ENCODE measurements at places on chromosomes 11 and 22.

DNA sequence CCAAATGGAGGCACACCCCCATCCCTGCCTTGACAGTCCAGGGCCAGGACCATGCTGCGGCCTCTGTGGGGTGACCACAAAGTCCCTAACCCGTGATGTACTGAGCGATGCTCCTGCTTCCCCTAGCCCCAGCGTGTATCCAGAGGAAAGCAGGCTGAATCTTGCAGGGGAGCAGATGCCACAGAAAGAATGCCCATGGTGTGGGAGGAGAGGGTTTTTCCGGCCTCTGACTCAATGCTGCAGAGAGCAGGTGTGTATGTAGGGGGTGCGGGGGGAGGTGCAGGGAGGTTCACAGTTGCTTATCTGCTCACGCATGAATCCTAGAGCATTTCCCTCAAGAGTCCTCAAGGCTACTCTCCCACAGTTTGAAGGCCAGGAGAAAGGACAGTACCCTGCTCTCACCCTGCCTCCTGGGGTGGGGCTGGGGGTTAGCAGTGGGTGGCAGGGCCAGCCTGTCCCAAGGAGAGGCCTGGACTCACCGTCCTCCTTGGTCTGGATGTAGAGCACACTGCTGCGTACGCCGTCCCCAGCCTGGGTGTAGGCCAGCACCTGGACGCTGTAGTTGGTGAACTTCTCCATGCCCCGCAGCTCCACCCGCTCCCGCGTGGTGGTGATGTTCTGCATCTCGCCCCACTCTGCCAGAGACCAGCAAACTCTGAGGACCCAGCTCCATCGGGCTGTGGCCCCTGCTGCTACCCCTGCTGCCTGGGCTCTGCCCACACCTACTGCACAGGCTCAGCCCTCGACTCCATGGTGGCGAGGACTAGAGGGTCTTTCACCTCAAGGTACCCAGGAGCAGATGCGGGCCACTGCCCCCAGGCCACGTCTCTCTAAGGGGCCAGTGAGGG is 130.8 kb downstream of the CEP164 start:
- DNase-seq: no peak

DNA sequence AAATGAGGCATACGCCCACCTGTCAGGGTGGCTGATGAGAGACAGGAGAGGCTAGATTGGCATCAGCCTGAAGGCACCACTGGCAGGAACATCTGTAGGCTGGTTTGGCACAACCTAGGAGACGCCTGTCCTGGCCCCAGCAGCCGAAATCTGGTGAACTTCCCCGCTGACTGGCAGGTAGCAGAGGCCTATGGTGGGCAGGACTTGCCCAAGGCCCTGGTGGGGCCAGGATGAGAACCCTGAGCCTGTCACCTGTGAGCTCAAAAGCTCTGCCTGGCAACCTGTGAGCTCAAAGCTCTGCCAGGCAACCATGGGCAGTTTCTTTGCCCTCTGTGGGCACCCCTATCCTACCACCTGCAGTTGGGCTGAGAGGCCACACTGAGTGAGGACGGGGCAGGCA is 2.5 kb downstream of the DERL3 start:
- no peak for DNase-seq

DNA sequence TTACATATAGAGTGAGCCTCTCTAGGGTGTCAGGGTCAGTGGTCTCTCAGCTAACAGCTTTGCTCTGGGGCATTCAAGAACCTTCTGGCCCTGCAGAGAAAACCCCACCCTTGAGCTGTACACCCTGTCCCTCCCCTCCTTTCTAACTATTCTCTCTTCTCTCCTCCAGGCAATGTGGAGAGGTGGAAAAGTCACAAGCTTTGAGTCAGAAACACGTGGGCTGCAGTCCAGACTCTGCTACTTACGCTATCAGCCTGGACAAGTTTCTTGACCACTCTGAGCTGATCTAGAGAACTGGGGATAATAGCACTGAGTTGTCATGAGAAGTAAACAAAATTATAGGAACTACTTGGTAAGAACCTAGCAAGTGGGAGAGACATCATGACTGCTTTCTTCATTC is 10.7 kb upstream of the FAM83F start:
- DNase-seq: no peak

DNA sequence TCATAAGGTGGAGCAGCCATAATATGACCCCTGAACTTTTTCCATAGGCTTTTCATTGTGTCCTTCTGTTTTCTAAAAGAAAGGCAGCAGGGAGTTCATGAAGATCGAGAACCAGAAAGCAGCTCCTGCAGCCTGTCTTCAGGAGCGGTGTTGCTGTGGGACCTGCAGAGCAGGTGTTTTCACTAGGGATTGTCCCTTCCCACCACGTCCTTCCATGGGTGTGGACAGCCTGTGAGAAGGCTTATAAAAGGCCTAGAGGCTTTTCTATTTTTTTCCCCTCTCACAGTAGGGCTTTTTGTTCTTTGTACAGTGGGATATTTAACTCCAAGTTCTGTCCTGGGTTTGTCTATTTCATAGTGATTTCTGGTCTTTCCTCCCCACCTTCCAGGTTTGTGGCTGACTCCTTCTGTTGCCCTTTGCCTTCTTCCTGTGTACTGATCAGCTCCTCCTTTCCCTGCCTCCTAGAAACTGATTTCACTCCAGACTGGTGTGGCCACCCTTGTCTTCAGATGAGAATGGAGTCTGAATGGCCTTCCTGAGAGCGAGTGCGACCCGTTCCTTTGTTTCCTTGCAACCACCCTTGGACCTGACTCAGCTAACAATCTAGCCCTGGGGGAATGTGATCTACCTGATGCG is 10.1 kb downstream of the MRPL16 start:
- no peak for DNase-seq

- no peak for DNase-seq
Observed at GRCh38 chr22:23384431-23384830, 195.7 kb downstream of the IGLL1 start.

DNA sequence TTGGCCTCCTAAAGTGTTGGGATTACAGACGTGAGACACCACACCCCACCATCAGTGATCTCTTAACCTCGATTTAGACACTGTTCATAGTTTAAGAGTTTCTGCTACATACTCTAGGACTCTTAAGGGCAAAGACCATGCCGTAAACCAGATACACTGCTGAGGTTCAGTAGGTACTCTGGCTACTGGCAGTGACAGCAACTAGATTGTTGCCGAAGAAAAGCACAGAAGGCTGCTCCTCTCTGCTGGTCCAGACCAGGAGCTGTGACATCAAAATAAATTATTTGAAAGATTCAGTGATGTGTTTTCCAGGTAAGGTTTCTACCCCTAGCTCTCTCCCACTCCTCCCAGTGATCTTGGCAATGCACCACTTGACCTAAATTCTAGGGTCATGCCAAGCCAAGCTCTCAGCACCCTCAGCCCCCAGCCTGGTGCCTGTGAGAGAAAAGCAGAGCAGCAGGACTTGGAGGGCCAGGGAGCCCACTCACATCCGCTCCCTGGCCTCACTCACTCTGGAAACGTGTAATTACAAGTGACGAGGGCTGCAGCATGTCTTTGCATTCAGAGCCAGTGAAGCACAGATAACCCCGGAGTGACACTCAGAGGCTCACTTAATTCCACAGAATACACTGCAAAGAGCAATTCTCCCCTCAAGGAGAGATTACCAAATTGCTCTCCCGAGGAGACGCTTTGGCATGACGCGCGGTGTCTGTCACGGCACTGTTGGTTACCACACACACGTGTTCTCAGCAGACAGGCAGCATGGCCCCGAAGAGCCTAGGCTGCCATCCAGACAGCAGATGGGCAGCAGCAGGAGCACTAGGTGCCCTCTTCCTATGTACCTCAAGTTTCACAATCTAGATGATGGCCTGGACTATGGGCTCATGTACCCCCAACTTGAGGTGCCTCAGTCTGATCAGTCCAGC is 96.9 kb upstream of the PITPNB start:
- no peak for DNase-seq

- DNase-seq: no peak
Observed at GRCh38 chr11:102793677-102794290, 4.2 kb downstream of the MMP1 start.

DNA sequence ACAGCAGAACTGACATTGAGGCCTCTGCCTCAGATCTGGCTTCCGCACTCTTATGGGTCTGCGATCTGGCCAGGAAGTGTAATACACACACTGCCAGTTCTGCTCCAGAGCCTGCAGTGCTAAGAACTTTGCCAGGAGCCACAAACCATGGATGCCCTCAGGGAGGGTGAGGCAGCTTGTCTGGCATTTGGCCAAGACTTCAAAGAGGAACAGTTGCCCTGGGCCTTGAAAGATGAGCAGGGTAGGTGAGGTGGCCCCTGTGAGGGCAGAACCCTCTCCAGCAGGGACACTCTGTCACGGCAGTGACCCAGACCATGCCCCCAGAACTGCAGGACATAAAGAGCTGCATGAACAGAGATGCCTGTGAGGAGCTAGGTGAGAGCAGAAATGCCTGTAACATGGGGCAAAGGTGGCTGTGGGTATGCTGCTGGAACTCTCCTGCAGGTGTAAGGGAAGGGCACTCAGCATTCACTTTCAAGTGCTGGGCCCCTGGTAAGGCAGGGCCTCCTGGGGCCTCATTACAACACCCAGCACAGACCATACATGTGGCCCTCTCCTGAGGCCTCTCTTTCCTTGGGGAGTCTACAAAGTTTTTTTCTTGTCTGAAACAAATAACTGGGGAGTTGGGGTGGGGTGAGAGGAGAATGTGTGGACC is 47.3 kb downstream of the NEU3 start:
- DNase-seq: no peak

- peak; percentile 25 for DNase-seq
Observed at GRCh38 chr11:120210626-120211521, at the start of gene OAF. OAF (plus strand) TSS chr11:120211032; CDS start chr11:120211280, 248 bp downstream.

GRCh38 chr11:67468456-67468758 is 644 bp downstream of the TMEM134 start:
- DNase-seq: no peak

DNA sequence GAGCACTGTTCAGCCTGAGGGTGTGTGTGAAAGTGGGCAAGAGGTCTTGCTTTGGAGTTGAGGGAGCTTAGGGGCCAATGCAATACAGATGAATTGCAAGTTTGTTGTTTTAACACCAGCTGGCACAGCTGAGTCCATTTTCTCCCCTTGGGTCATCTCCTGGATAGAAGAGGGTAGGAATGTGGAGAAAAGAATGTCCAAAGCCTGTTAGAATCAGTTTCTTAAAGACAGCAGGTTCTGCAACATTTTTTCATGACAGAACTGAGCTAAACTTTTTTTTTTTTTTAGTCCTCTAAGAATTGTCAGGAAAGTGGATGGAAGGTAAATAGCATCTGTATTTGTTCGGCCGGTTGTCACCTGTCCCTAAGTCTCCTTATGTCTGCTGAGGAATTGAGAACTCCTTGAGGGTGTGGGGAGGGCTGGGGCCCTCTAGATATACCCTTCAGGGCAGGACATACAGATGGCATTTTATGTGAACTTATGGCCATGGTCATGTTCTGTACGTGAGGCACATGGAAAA is 211.1 kb upstream of the CADM1 start:
- DNase-seq: no peak

DNA sequence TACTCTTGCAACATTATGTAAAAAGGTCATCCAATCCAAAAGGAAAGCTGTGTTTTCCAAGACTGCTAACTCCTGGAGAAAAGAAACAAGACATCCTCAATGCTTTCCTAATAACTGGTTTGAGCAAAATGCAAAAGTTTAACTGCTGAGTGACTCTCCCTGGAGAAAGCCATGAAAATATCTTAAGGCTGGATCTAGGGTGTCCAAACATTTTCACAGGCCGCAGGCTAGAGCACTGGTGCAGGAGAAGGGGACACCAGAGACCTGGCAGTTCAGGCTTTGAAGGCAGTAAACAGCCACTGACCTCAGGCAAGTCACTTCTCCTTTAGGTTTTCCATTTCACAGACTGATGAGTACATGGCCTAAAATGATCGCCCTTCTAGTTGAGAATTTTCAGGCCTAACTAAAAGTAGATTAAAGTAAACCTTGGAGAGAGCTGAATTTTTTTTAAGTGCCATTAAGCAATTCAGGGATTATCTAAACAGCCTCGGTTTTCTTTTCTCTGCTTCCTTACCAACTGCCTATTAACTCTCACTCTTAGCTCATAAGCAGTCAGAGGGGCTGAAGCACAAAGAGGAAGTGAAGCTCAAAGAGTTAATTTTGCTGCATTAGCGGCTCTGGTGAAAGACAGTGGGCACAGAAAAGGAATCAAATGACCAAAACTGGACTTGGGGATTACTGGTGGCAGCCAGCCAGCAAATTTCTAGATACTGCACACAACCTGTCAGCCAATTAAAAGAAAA is 2.3 kb downstream of the CHKA start:
- DNase-seq: no peak

GRCh38 chr11:1761110-1761856 is 2.4 kb downstream of the CTSD start:
- DNase-seq: no peak

GRCh38 chr22:27450448-27450847 is 351.1 kb downstream of the MN1 start:
- no peak for DNase-seq

DNA sequence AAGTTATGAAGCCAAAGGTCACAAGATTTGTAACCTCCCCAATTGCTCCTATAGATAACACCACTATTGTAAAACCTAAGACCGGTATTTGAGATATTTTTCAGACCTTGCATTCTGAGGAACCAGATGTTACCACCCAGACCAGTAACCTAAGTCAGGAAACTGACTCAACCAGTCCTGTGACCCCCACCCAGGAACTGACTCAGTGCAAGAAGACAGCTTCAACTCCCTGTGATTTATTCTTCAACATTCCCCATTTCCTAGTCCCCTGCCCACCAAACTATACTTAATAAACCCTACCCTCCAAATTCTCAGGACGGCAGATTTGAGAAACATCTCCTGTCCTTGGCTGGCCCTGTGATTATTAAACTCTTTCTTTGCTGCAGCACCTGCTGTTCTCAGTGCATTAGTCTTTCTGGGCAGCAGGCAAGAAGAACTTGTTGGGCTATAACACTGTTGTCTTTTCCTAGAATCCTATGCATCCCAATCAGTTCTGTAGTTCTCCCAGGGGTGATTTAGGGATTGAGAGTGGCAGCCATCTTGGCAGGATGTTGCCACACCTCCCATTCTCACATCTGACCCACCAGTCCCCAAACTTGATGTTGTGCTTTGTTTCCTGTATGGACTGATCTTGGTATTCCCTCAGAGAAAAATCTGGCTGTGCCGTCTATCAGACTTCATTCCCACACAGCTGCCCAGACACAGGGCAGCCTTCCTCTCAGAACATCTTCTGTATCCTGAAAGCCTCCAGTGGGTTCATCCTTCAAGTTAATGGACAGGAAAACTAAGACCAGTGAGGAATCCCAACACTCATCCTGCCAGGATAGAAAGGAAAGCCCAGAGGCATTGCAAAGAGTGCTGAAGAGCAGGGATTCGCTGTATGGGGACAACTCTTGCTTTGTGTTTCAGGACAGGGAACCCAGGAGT is 104.0 kb downstream of the PDE2A start:
- DNase-seq: no peak

All from stimulated activated CD4-positive, alpha-beta T cell treated with anti-CD3 and anti-CD28 coated beads, TNF-alpha, amount 100 ng/mL, for 4 hours (primary cell).